Dermis lymphatic vessel endothelial cell (primary cell): ENCODE measurements at places on chromosomes 5 and 9. TPM values are rescaled to one million over a fixed set of nuclear protein-coding genes. Genes with fewer than 3 reads are reported as not detected.

The CCDC112 gene
- total RNA-seq = 2.3 and 5.1 TPM in 2 replicates

The IFNB1 gene
- not detected in 2 replicates for total RNA-seq

The FAM169A gene
- 2.8 and 4.1 TPM in 2 replicates for total RNA-seq

The ARID3C gene
- under 0.01 and 0.09 TPM in 2 replicates for total RNA-seq

The C9orf43 gene
- total RNA-seq = 0.34 and 0.43 TPM in 2 replicates

The SHISAL2B gene
- total RNA-seq = not detected in 2 replicates

The SPINK4 gene
- total RNA-seq = not detected in 2 replicates

The HMMR gene
- total RNA-seq = 4.7 and 6.0 TPM in 2 replicates

The KIF24 gene
- 0.86 and 0.87 TPM in 2 replicates for total RNA-seq

The IL3 gene
- total RNA-seq = not detected in 2 replicates

The SGCD gene
- total RNA-seq = 2.0 and 4.8 TPM in 2 replicates

The UGT3A1 gene
- not detected in 2 replicates for total RNA-seq

The ENTREP1 gene
- total RNA-seq = 7.6 and 8.0 TPM in 2 replicates

The C7 gene
- 0.09 and 0.33 TPM in 2 replicates for total RNA-seq

The TRPM3 gene
- total RNA-seq = 0.11 and 0.43 TPM in 2 replicates

The SPATA31C2 gene
- not detected in 2 replicates for total RNA-seq

The SOHLH1 gene
- total RNA-seq = not detected in 2 replicates

The TEX48 gene
- total RNA-seq = not detected in 2 replicates

The PLPPR1 gene
- total RNA-seq = under 0.01 TPM in 1 of 2 replicates, not detected in the other

The C9orf153 gene
- under 0.01 and 0.34 TPM in 2 replicates for total RNA-seq

The TSSK1B gene
- not detected in 2 replicates for total RNA-seq

The PCDHB4 gene
- 0.09 and 0.22 TPM in 2 replicates for total RNA-seq

The TIGD6 gene
- total RNA-seq = 4.1 and 5.8 TPM in 2 replicates

The BOD1 gene
- total RNA-seq = 52.0 and 66.9 TPM in 2 replicates

The PITX1 gene
- 0.22 TPM in 1 of 2 replicates, not detected in the other for total RNA-seq
